Ammon's horn (tissue), 1 donor: ENCODE measurements at places on chromosomes 13 and 19.

DNA sequence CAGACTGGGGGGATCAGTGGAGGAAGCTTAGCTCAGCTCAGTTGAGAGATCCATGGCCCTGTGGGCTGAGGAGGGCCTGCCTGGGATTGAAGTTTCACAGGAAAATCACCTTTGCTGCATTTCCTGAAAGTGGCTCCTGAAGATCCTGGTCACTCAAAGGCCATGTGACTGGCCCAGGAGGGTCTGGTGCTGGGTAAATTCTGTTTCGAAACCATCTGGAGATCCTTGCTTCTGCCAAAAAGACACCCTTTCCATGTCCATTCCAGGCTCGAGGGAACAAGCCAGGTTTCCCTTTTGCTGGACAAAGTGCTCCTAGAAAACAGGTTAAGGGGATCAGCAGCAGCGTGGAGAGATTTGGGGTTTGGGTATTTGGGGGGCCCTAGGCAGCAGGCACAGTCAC is 293.3 kb downstream of the ZNF536 start:
- DNase-seq = no peak

DNA sequence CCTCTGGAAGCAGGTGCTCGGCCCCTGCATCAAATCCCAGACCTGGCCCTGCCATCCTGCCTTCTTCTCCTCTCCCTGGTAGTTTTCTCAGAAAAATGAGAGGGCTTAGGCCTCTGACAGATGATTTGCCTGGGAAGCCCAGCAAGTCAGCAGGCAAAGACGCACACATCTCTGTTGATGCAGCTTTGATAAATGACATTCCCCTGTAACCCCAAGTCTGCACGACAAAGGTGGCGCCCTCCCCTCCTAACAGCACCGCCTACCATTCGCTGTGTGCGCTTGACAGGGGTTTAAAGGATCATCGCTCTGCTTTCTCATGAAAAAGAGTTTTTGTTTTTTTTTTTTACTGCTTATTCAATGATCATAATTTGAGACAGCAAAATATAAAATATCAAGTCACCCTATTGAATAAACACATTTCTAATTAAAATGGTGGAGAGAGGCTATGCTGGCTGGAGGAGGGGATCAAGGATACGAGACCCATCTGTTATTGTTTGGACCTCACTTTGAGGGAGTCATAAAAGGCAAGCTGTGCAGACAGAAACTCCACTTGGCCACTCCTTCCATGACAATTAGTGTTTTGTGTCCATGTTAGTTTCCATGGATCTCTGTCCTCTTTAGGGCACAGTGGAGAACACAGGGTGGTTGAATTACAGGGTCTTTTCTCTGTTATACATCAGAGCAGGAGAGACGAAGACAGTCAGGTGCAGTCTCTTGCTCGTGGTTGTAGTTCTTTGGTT is 126.1 kb downstream of the FGF9 start:
- no peak for DNase-seq

- no peak for DNase-seq
Observed at GRCh38 chr19:51389143-51389542, 1.2 kb downstream of the C19orf84 start.

DNA sequence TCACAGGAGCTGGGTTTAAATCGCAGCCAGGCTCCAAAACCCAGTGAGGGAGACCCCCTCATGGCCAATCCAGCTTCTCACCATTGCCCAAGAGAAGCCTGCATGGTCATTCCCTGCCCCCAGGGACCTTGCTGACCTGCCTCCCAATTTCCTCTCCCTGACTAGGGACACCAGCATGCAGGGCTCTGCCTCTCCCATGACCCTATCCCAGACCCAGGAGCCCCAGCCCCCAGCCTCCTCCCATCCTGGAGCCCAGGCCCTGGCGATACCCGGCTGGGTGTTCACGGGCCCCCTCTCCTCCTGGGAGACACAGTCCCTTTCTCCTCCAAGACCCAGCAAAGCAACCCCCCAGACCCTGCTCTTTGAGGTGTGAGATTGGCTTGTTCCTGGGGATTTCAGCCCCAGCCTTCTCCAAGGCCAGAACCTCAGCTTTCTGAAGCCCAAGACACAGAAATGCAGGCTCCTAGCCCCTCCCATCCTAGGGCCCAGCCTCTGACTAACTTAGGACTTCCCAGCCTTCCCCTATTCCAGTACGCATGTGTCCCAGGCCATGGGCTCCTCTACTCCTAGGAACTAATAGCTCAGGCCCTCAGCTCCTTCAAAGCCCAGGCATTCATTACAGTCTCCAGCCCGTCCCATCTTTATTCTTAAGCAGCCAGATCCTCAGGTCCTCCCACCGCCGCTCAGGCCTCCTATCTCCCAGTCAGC is 1.1 kb downstream of the GYS1 start:
- peak; percentile 56 for DNase-seq

DNA sequence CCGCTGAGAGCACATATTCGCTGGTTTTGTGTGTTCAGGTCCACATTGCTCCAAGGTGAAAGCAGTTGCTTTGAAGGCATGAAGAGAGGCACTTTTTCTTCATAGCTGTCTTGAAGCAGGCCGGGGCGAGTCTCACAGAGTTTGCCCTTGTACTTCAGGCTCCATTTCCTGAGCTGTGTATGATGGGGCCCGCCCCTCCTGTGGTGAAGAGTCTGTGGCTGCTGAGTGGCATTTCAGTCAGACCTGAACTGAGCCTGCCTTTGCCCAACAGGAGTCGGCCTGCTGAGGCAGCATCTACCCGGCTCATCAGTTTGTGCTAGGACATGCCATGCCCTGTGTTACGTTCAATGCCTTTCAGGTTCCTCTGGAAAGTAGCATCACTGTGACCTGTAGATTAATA is 44.4 kb upstream of the C1QTNF9 start:
- no peak for DNase-seq

DNA sequence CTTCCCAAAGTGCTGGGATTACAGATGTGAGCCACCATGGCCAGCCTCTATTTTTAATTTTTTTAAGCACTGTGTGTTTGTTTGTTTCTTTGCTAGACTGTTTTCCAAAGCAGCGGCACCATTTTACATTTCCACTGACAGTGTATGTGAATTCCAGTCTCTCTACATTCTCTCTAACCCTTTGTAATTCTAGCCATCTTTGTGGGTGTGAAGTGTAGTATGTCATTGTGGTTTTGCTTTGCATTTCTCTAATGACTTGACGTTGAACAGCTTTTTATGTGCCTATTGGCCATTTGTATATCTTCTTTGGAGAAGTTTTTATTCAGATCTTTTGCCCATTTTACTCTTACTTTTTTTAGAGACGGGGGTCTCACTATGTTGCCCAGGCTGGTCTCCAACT is 11.6 kb downstream of the PNPLA6 start:
- no peak for DNase-seq

GRCh38 chr19:39558624-39559117 is 18.7 kb upstream of the EID2 start:
- no peak for DNase-seq

GRCh38 chr19:58558623-58559274 is 338 bp upstream of the UBE2M start:
- DNase-seq = peak; percentile 97

DNA sequence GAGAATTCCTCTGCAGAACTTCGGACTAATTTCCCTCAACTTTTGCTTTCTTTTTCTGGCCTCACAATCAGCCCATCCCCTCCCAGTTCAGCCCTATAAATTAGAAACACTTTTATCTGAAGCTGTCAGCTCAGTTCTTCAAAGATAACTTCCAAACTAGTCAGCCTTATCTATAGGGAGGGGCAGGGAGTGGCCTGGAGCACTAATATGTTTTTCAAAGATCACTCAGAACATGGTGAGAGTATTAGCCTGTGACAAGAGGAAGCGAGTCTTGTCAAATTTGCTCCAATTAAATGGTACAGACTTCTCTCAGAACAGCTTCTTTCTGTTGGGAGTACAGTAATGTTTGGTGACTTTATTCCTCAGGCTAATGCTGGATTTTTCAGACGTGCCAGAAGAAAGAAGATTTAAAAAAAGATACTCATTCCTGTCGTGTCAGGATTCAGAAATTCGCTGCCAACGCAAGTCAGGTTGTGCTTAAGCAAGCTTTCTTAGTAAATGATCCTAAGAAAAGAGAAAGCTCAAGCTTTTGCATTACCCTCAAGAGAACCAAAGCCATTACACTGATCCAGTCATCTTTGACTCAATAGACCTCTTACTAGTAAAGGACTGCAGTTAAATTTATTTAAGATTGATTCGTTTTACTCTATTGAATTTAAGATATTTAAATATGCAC is 1033.6 kb downstream of the SLITRK5 start:
- DNase-seq = no peak

DNA sequence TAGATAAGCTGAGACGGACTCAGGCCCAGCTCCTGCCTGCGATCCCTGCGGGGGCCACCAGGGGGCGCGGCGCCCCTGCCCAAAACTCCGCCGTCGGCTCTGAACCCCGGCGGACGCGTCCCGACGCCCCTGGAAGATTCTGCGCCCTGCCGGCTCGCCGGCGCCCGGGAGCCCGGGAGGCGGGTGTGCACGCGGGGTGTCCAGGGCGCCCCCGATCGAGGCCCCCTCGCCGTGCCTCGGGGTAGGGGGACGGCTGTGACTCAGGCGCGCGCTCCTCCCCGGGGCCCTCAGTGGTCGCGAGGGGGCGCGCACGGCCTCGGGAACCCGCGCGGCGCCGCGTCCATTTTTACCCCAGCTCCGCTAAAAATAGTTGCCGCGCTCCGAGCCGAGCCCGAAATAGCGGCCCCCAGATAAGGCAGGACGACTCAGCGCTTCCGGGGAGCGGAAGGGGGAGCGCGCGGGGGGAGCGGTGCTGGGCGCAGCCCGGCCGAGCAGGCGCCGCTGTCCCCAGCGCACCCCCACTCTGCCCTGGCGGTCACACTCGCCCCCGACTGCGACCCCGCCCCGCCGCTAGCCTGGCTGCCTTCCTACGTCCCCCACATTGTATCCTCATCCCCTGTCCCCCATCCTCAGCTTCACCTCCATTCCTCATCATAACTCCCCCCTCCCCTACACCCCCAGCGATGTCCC is 16.0 kb upstream of the ERCC1 start:
- DNase-seq = peak; percentile 82

DNA sequence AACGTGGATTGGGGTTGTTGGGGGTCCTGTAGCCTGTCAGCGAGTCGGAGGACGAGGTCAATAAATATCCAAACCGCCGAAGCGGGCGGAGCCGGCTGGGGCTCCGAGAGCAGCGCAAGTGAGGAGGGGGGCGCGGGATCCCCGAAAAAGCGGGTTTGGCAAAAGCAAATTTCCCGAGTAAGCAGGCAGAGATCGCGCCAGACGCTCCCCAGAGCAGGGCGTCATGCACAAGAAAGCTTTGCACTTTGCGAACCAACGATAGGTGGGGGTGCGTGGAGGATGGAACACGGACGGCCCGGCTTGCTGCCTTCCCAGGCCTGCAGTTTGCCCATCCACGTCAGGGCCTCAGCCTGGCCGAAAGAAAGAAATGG is 754 bp upstream of the SIX5 start:
- peak; percentile 67 for DNase-seq

DNA sequence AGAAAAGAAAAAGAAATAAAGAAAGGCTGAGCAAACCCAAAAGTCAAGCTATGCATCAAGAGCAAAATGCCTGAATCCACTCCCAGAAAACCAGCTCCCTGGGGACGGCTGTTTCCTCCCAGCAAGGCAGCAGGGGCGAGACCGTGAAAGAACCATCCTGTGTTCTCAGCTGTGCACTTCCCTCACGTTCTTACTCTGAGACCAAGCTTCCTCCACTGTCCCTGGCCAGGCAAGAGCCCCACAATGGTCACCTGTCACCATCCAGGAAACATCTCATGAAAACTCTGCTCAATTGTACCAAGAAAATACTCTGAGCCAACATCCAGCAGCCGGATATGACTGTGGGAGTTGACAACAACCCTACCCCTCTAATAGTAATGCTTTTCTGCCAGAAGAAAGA is 22.9 kb downstream of the RAB20 start:
- DNase-seq = no peak

DNA sequence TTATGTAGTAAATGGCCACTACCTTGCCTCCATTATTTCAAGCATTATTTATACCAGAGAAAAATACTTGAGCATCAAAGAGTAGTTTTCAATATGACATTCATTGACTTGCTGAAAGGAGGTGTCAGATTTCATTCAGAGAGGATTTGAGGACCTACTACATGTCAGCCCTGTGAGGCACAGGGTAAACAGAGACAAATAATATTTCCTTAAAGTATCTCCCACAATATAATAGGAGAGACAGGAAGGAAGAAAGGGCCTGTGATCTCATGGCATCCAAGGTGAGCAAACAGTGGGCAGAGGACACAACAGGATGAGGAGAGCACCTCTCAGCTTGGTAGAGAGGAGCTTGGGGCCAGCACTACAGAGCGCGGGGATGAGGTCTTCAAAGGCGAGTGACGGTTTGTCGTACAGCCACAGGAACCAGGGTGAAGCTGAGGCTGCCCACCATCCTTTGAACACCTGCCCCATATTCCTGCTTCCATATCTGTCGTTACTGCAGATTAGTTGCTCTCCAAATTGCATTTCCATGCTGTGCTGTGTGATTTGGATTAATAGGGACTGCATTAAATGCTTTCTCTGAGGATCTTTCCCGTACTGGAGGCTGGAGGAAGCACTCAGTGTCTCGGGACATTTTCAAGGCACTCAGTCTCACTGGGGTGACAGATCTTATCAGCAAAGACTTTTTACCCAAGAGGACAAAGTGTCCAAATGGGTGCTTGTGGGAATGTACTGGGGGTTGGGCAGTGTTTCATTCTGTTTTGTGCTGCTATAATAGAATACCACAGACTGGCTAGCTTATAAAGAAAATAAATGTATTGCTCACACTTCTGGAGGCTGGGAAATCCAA is 59.2 kb downstream of the GJA3 start:
- DNase-seq = no peak

DNA sequence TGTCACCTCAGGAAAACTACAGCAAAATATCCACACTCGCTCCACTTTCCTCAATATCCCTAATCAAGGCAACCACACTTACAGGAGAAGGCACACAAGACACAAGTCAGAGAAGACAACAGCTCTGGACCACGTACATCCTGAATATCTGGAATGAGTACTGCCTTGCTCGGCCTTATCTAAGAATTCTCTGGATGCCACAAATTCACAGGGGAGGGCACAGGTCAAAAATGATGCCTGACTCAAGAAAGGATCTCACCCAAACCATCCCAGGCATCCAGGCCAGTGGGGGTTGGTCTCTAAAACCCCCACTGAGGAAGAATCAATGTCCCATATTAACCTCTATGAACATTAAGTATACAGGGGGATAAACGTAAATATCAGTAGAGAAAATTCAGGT is 29.9 kb downstream of the ATP7B start:
- no peak for DNase-seq

DNA sequence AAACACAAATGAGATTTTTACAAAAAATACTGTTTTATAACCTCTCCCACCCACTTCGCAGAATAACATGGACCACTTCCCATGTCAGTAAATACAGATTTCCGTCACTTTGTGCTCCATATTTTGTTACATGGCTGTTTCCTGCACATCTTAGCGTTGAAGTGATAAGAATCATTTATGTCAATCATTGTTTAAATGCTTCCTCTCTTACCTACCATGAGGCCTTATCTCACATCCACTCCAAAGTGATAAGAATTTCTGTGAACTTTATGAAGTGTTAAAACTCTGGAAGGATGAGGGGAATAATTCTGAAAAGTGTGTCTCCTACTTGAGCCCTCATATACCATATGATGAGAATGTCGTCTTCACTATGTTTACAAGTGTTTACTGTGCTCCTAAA is 36.6 kb upstream of the IL17D start:
- no peak for DNase-seq

- DNase-seq = no peak
Observed at GRCh38 chr13:23923031-23923430, 25.7 kb upstream of the C1QTNF9B start.

GRCh38 chr19:18425515-18426415 is 6.6 kb downstream of the SSBP4 start:
- peak; percentile 77 for DNase-seq
